ENCODE measurements at places on chromosomes 5 and 9. TPM values are rescaled to one million over a fixed set of nuclear protein-coding genes. Genes with fewer than 3 reads are reported as not detected.
A peak's percentile ranks its signal among the peaks of the same experiment; 100 is the strongest.

DNA sequence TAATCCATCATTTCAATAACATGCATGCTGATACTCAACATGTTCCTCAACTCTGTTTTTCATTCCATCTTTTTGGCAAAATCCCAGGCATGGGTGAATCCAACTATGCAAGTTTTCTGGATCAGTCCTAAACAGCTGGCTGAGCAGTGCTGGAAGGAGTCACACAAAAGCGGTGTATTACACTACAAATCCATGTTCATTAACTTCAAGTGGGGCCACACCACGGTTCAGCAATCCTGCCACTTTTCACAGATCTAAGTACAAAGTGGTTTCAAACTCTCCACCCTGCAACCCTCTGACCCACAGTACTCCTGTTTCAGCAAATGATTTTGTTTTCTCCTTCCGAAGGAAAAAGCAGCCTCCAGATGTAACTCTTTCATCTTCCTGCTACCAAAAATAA lies 222.5 kb downstream of the EPB41L4A start:
- DNase-seq, result no peak

DNA sequence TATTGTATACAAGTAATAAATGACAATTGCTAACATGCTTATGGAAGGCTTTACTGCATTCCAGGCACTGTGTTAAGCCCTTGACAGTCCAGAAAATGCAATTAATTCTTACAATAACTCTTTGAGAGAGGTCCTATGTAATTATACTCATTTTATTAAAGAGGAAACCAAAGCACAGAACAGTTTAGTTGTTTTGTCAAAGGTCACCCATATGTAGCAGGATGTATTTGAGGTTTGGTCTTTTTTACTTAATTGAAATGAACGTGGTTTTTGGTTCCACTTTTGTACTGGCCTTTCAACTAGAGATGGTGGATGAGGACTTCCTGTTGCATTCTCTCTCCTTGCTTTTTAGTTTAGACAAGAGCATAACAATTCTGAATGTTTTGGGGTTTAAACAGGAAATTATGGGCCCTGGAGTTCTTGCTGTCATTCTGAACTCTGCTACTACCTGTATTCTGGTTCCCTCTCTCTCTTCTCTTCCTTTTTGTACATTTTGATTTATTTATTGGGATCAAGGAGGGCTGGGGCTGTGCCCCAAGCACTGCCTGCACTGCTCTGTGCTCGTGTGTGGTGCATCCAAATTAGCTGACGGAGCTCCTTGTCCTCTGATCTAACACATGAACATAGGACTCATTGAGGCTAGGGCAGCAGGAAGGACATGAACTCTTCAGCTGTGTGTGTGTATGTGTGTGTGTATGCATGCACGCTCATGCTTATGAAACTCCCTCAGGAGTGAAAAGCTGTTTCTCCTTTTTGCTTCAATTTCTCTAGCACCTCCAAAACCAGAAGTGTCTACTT lies 47.4 kb downstream of the SLC28A3 start:
- no peak for DNase-seq

- DNase-seq, result no peak
These were observed 183.0 kb downstream of the GLIS3 start for GRCh38 chr9:4116723-4117460.

DNA sequence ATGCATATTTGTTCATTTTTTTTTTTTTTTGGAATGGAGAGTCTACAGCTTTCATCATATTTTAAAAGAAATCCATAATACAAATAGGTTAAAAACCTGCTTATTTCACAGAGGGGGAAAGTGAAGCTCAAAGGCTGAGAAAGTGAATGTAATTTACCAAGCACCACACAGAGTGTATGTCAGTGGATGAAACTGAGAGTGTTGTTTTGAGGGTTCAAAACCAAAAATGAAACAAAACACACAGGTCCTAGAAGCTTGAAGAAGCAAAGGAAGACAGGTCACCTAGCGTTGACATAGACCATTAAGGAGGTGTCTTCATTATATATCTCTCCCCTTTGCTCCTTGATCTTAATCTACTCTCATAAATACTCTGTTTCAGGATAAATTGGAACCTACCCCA lies 7.5 kb downstream of the NMUR2 start:
- no peak for DNase-seq

GRCh38 chr9:127987103-127987614 lies 6.4 kb upstream of the EEIG1 start:
- no peak for DNase-seq

DNA sequence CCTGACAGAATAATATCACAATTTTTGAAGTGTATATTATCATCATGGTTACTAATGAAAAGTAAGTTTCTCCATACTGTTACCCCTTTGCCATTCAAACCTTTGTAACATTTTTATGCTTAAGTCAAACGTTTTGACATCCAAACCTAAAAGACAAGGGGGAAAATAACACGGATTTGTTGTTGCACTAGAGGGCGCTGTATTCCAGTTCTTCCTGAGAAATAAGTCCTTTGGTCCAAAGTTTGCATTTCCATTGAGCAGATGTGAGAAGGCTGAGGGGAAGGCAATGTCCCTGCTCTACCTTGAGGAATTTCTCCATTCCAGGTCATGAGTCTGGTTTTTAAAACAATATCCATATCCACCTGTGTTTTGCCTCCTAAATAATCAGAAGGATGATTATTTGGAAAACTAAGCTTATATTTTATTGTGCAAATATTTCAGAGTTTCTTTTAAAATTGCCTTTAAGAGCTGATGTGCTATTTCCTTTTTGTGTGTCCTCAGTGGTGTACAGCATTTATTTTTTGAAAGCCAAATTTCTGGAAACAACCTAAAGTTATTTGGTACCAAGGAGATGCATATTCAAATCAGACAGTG lies 9.7 kb downstream of the LECT2 start:
- no peak for DNase-seq

- DNase-seq, result no peak
These were observed 48.9 kb downstream of the BOD1 start for GRCh38 chr5:173567548-173567947.

DNA sequence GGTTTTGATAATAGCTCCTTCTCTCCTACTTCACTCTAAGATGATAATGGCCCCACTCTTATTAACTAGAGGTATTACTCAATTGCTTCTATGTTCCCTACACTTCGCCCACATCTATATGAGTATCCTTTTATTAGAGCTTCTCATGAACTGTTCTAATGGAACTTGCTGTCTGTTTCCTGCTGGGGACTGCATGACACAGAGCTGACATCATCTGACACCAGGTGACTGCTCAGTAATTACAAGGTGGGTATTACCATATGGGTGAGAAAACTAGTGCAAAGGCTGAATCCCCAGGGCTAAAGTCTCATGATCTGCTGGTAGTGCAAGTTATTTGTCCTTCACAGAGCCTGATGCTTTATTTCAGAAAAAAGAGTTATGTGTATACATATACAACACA lies 146.2 kb upstream of the PLCXD3 start:
- no peak for DNase-seq

- no peak for DNase-seq
These were observed 6.1 kb downstream of the IRX4 start for GRCh38 chr5:1876660-1877064.

- DNase-seq, result no peak
These were observed 29.6 kb upstream of the FCN2 start for GRCh38 chr9:134851020-134851419.

- peak; percentile 73 for DNase-seq
These were observed 245.4 kb downstream of the MPDZ start for GRCh38 chr9:13033959-13034693.

DNA sequence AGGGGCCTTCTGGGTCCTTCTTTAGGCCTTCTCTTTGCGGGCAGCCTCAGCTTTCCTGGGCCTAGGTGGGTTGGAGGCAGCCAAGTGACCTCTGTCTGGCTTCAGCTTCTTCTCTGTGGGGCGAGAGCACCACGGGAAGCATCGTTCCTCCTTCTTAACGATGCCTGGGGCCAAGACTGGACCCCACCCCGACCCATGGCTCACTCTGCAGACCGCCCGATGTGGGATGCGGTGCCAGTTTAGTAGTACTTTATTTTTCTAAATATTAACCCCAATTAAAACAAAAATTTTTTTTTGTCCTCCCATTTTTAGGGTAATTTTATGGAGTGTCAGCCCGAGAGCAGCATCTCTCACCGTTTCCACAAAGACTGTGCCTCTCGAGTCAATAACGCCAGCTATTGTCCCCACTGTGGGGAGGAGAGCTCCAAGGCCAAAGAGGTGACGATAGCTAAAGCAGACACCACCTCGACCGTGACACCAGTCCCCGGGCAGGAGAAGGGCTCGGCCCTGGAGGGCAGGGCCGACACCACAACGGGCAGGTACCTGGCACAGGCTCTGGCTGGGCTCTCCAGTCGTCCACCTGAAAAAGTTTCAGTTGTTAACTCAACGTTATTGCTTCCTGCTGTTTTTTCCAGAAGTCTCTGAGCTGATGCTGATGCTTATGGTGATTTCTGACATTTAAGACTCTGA lies 101.1 kb upstream of the CACNA1B start:
- DNase-seq, result no peak

GRCh38 chr5:175021321-175021720 lies 296.9 kb downstream of the MSX2 start:
- no peak for DNase-seq

- peak; percentile 91 for DNase-seq
These were observed 14.5 kb downstream of the GSN start for GRCh38 chr9:121282277-121283079.

- no peak for DNase-seq
These were observed 227.0 kb downstream of the PAPPA start for GRCh38 chr9:116380496-116380995.

GRCh38 chr9:20579524-20580314 lies 42.6 kb downstream of the MLLT3 start:
- no peak for DNase-seq

DNA sequence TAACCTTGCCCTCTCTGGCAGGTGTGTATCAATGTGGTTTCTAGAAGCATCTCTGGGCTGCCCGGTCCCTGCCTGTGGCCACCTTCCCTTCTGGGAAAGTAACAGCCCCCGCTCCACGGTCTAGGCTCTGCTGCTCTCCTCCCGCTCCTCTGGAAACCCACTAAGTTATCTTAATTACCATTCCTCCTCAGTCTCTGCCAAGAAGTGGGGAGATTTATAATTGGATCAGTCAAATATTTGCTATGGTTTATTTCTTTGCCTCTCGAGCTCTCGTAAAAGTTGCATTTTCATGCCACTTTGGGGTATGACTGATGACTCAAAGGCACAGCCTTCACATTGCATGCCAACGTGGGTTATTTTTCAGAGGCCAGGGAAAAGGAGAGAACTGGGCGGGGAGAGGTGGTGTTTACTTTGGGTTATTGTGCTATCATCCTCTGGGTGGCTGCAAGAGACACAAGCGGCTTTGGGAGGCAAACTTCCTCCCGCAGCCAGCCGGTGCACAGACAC lies 205.3 kb upstream of the WWC1 start:
- DNase-seq, result no peak

- peak; percentile 50 for DNase-seq
These were observed 2.4 kb downstream of the PIP5KL1 start for GRCh38 chr9:127927988-127928675.

DNA sequence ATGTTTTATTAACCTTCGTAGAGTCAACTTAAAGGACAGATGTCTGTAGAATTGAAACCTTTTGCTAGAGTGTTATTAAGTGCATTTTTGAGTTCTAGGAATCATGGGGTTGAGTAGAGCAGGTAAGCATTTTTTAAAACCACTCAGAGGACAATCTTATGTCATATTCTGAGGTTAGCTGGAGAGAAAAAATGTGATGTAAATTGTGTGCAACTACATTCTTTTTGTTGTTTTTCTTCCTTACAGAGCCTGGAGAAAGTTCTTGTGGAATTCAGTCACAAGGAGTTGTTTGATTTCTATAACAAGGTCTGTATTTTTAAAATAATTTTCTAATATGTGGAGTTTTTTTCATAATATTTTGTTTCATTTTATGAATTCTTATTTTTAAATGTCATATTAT lies 206.4 kb downstream of the COMMD10 start:
- no peak for DNase-seq

- no peak for DNase-seq
These were observed 39.4 kb downstream of the RUSC2 start for GRCh38 chr9:35529161-35529823.

GRCh38 chr9:129570450-129571297 lies 50.2 kb downstream of the C9orf50 start:
- no peak for DNase-seq

- no peak for DNase-seq
These were observed 137.6 kb upstream of the ZNF618 start for GRCh38 chr9:113738496-113738892.

GRCh38 chr5:132310141-132310834 lies 16.1 kb downstream of the SLC22A4 start:
- DNase-seq, result no peak

GRCh38 chr5:93346301-93346700 lies 234.7 kb downstream of the NR2F1-AS1 start:
- no peak for DNase-seq

DNA sequence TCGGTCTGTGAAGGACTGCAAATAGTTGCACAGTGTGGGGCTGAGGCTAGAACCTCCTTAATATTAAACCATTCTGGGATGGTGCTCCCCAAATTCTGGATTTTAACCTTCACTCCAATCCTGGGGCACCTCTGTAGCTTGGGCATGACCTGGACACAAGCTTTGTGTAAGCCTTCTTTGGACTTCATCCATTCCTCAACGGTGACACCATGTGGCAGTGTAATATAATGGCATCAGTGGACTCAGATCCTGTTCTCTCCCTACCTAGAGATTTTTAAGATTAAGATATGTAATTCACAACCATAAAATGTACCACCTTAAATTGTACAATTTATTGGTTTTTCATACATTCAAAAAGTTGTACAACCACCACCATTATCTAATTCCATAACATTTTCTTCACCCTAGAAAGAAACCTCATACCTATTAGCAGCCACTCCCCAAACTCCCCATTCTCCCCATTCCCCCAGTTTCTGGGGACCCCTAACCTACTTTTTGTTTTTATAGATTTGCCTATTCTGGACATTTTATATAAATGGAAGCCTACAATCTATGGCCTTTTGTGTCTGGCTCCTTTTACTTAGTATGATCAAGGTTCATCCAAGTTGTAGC lies 4.8 kb upstream of the PLGRKT start:
- no peak for DNase-seq

GRCh38 chr9:95441081-95441480 lies 75.7 kb downstream of the PTCH1 start:
- DNase-seq, result no peak

- no peak for DNase-seq
These were observed 167.9 kb upstream of the BRINP1 start for GRCh38 chr9:119537138-119537537.

GRCh38 chr9:16612627-16613026 lies 257.8 kb downstream of the BNC2 start:
- no peak for DNase-seq

- DNase-seq, result no peak
These were observed 100.4 kb downstream of the TRIM36 start for GRCh38 chr5:115069087-115069968.

- peak; percentile 64 for DNase-seq
These were observed 287.4 kb upstream of the ARRDC3 start for GRCh38 chr5:91670563-91670962.

GRCh38 chr5:133967698-133968203 lies 674 bp downstream of the C5orf15 start:
- no peak for DNase-seq

- no peak for DNase-seq
These were observed 69.4 kb upstream of the LHFPL2 start for GRCh38 chr5:78717674-78718584.

Gene N4BP3
- 2.9 TPM for total RNA-seq

Gene C6
- 73.3 TPM for total RNA-seq

Gene BARHL1
- total RNA-seq, result not detected

Gene FREM1
- 2.9 TPM for total RNA-seq

Gene FRRS1L
- total RNA-seq, result 1.8 TPM

Gene G3BP1
- total RNA-seq, result 114 TPM

Gene FOXD4L3
- not detected for total RNA-seq

Gene INPP5E
- 10.8 TPM for total RNA-seq

Gene MCIDAS
- total RNA-seq, result not detected

Gene SPACA9
- 4.0 TPM for total RNA-seq

Gene GLRX
- total RNA-seq, result 111 TPM

Gene AGPAT2
- 57.9 TPM for total RNA-seq

Gene RMRP
- total RNA-seq, result 15,747 TPM

Gene CORO2A
- total RNA-seq, result 0.60 TPM

All from Right ventricle myocardium inferior (tissue), 1 donor.